ENCODE measurements at places on chromosomes 12 and 14. TPM values are rescaled to one million over a fixed set of nuclear protein-coding genes. Genes with fewer than 3 reads are reported as not detected.

DNA sequence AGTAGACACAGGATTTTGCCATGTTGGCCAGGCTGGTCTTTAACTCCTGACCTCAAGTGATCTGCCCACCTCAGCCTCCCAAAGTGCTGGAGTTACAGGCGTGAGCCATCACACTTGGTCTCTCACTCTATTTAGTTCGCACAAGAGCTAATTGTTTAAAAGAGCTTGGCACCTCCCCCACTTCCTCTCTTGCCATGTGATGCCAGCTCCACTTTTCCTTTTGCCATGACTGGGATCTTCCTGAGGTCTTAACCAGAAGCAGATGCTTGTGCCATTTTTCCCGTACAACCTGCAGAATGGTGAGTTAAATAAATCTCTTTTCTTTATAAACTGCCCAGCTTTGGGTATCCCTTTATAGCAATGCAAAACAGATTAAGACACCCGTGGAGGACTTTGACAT, 200.1 kb upstream of the FRMD6 start:
- DNase-seq = no peak

GRCh38 chr12:89544681-89545184, 18.9 kb upstream of the POC1B start:
- no peak for DNase-seq

GRCh38 chr14:63891148-63891975, 38.6 kb downstream of the SYNE2 start:
- no peak for DNase-seq

GRCh38 chr12:58995666-58996363, 75.5 kb upstream of the LRIG3 start:
- no peak for DNase-seq

GRCh38 chr14:94405486-94405885, 17.1 kb upstream of the SERPINA1 start:
- DNase-seq = no peak

- no peak for DNase-seq
These were observed 482 bp upstream of the PSMC1 start for GRCh38 chr14:90255871-90256270.

DNA sequence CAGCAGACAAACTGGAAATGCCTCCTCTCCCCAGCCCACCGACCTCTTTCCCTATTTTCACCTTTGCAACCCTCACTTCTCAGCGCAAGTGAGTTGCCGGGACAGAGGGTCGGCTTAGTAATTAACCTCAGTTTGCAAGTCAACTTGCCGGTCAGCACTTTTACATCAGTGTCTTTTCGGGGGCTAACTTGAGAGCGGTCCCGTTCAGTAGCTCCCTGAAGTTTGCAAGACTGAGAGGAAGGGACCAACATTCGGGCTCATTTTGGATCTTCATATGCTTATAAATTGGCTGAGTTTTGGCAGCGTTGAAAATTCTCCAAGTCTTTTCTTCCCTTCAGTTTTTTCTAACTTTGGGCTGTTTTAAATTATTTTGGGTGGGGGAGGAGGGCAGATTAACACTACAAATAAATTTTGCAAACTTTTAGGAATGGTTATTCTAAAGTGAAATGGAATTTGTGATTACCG, 846 bp downstream of the BRMS1L start:
- no peak for DNase-seq

DNA sequence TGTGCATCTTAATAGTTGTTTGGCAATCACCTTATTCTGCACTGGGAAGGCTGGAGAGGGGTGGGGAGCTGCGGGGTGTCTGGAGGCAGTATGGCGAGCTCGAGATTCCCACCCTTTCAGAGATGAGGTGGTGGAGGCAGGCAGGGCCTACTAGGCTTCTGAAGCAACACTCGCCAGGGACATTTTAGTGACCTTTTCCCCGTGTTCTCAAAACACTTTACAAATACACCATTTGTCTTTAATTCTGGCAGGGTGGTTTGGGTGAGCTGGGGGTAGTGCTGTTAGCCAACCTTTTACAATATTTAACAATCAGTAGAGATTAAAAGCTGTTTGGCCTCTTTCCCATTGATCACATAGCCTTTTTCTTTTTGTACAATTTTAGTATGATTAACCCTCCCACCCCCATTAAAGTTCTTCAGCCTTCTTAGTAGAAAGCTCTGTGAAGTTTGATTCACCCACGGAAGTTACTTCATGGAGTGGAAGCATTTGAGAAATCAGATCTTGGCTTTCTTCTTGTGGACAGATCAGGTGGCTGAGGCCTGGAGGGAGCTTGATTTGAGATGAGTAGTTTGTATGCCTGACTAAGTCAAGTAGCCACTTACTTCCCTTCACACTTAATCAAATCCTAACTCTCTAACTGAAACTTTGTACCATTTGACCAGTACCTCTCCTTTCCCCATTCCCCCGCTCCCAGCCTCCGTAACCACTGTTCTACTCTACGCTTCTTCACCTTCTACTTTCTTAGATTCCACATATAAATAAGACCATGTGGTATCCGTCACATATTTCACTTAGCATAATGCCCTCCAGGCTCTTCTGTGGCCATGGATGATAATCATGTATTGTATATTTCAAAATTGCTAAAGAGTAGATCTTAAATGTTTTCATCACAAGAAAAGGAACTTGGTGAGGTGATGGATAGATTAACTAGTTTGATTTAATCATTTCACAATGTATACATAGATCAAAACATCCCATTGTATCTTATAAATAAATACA, 41.0 kb downstream of the TRAF3 start:
- no peak for DNase-seq

DNA sequence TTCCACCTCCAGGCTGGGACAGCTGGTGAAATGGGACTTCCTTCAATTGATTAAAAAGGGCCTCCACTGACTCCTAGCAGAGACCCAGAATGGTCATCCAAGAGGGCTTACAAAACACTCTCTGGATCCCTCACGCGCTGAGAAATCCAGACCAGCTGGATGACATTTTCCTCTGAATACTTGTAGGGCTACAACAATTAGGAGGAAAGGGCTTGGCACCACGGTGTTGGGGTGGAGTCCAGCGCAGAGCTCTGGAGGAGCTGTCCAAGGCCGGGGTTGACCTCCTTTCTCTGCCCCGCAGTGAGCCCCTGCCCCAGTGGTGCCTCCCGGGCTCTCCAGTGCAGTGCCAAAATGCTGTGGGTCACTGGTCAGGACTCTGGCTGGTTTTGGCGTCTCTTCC, 189.0 kb upstream of the CCND2 start:
- no peak for DNase-seq

- peak; percentile 34 for DNase-seq
These were observed 30.0 kb downstream of the SLC38A2 start for GRCh38 chr12:46342562-46343033.

DNA sequence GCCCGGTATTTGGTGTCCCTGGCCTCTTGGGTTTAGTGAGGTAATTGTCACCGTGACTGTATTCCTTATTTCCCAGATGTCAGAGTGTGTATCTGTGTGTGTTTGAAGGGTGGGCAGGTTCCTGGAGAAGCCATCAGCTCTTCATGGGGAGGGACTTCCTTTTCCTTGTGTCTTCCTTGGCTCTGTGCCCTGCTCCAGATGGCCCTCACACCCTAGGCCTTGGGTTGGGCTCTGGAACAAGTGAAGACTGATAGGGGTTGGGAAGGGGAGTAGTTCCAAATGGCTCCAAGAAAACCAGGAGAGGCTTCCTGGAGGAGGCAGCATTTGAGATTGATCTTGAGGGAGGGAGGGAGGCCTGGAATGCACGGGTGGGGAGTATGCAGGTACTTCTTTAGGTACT, 43.8 kb upstream of the PRIMA1 start:
- DNase-seq = no peak

GRCh38 chr14:24673059-24673458, 39.1 kb upstream of the GZMB start:
- no peak for DNase-seq

DNA sequence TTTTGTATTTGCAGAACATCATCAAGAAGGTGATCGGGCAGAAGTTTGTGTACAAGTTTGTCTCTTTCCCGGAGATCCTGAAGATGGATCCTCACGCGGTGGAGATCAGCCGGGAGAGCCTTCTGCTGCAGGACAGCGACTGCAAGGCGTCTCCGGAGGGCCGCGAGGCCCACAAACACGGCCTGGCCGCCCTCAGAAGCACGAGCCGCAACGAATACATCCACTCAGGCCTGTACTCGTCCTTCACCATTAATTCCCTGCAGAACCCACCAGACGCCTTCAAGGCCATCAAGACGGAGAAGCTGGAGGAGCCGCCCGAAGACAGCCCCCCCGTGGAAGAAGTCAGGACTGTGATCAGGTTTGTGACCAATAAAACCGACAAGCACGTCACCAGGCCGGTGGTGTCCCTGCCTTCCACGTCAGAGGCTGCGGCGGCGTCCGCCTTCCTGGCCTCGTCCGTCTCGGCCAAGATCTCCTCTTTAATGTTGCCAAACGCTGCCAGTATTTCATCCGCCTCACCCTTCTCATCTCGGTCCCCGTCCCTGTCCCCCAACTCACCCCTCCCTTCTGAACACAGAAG, 52.8 kb downstream of the ELK3 start:
- DNase-seq = no peak

DNA sequence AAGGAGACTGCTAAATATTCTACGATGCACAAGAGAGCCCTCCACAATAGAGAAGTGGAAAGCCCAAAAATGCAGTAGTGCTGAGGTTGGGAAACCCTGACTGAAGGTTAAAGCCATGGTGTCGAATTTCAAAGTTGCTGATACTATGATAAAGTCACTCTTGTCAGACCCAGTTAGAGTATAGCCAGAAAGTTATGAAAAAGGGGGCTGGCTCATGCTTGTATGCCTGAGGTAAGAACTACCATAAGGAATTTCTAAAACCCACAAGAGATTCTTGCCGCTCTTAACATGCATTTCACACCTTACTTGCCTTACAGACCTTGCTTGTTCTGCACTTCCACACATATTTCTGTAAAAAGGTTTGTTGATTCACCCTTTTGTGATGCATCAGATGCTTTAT, 184.6 kb downstream of the SLC6A15 start:
- peak; percentile 52 for DNase-seq

- DNase-seq = no peak
These were observed 1.4 kb downstream of the SYNE3 start for GRCh38 chr14:95515080-95515489.

GRCh38 chr12:106759526-106760183, 14.8 kb upstream of the RIC8B start:
- DNase-seq = no peak

DNA sequence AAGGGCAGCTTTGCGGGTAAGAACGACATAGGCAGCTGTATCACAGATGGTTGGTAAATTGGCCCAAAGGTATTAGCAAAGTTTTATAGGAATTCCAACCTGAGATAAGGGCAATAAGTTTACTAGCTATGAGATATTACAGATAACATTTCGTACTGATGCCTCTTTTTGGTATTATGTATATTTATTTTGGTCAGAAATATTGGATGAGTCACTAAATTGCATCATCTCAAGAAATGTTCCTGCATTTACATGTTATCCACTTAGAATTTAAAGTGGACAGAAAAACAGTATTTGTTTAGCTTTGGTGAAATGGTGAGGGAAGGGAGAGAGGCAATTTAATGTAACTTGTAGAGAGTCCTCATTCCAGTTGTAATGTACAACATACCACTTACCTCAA, 65.1 kb upstream of the PZP start:
- DNase-seq = no peak

- DNase-seq = peak; percentile 5
These were observed 119.9 kb downstream of the DENND5B start for GRCh38 chr12:31471051-31471450.

- no peak for DNase-seq
These were observed 154.4 kb upstream of the DIO3 start for GRCh38 chr14:101406921-101407320.

DNA sequence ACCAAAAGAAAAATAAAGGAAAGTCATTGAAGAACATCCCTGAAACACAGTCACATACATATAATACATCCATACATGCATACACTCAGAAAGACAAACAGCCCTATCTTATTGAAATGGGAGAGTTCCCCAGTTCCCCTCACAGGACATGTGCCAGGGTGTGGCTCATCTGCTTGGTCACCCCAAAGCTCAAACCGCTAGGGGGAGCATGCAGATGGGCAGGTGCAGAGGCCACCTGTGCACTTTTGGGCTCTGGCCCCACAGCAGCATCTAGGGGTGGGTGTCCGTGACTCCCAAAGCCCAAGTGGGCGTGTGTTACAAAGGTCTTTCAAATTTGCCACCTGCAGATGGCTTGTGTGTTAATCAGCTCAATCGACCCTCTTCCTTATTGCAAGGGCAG, 75.2 kb downstream of the CMAS start:
- no peak for DNase-seq

DNA sequence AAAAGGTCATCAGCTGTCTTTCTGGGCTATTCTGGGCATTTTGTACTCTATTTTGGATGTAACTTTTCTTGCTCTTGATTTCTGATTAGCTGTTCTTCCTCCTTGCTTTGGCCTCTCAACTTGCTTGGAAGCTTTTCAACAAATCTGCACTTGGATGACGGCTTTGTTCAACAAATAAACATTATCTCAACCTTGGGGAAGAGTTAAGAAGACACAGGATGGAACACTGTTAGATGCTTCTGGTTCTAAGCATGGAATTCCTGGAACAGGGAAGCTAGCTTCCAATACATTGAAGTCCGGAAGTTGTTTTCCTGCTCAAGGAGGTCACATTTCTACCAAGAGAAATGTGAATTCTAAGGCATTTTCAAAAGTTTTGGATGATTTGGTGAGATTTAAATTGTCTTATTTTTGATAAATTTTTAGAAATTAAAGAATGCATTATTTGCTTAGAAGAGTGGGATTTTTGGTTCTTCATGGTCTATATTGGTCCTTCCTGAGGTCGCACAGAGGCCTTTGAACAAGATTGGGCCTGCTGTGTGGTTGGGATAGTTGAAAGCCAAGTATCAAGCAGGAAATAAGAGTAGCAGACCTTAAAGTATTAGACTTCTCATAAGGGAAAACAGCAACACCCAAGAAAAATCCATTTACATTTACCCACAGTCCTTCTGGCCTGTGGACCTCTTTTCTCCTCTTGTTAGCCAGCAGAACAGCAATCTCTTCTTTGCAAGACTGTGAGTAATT, 59.2 kb downstream of the PPFIBP1 start:
- no peak for DNase-seq

- no peak for DNase-seq
These were observed 33.0 kb downstream of the RDH12 start for GRCh38 chr14:67734675-67735074.

The FAM181A gene
- not detected for total RNA-seq

The NAB2 gene
- 20.2 TPM for total RNA-seq

The SLC38A4 gene
- total RNA-seq = not detected

The PROX2 gene
- not detected for total RNA-seq

The SCFD1 gene
- 43.2 TPM for total RNA-seq

The PTGDR gene
- not detected for total RNA-seq

The MYH7 gene
- total RNA-seq = not detected

The RBP5 gene
- 1.3 TPM for total RNA-seq

The WDHD1 gene
- total RNA-seq = 27.9 TPM

The PKP2 gene
- 88.7 TPM for total RNA-seq

The SLC17A8 gene
- not detected for total RNA-seq

The SIX4 gene
- 35.7 TPM for total RNA-seq

The METTL17 gene
- total RNA-seq = 51.2 TPM

The NFATC4 gene
- total RNA-seq = 76.3 TPM

The LTBR gene
- total RNA-seq = 178 TPM
